ENCODE measurements at places on chromosomes 12 and 14. TPM values are rescaled to one million over a fixed set of nuclear protein-coding genes. Genes with fewer than 3 reads are reported as not detected.

The HEBP1 gene
- 11.9 TPM for total RNA-seq

The KCNMB4 gene
- total RNA-seq, result not detected

The KRT72 gene
- total RNA-seq, result 136 TPM

The TNFAIP2 gene
- total RNA-seq, result 50.1 TPM

DNA sequence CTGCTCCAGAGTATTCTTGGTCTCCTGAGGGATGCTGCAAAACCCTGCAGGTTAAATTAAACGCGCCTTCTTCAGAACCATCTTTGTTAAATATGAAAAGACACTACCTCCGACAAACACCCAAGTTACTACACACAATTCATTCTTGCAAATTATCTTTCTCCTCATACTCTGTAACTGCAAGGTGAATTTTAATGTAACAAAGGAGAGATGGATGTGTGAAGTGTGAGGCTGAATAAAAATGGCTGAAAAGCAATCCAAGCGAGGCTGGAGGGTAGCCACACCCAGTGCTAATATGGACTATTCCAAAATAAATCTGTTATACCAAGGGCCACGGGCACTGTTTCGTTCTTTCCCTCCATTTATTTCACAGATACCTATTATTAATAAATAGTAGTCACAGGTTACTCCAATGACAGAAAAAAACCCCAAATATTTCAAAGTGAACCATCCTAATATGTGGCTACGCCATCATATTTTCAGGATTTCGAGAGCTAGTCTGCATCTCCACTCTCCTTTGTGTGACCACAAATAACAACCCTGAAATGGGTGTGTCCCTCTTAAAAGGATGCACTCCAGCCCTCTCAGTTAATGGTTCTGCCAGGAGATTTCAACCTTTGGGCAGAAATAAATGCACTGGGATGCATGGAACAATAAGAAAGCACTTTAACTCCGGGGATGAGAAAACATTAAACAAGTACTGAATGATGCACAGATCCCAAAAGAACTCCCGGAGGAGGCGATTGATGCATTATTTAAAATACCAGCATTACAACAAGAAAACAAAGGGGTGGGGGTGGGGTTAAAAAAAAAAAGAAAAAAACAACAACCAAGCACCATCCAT is 53.1 kb upstream of the CCDC175 start:
- no peak overlapping the region for H3K27ac ChIP-seq
- peaks cover 10% of the 10 kb centered on the region for H3K27me3 ChIP-seq
- no peaks in the 10 kb centered on the region for H3K36me3 ChIP-seq
- H3K4me3 ChIP-seq, result no peak overlapping the region
- no peak for DNase-seq
- H3K4me1 ChIP-seq, result no peaks in the 10 kb centered on the region

- H3K36me3 ChIP-seq, result no peaks in the 10 kb centered on the region
- no peak for DNase-seq
- H3K4me1 ChIP-seq, result no peaks in the 10 kb centered on the region
- H3K27me3 ChIP-seq, result no peaks in the 10 kb centered on the region
- H3K27ac ChIP-seq, result no peak overlapping the region
These were observed 31.9 kb upstream of the CHGA start for GRCh38 chr14:92890830-92891588.

- no peak for DNase-seq
- no peaks in the 10 kb centered on the region for H3K36me3 ChIP-seq
- no peaks in the 10 kb centered on the region for H3K4me1 ChIP-seq
- no peaks in the 10 kb centered on the region for H3K27me3 ChIP-seq
These were observed 629.3 kb downstream of the DIO2 start for GRCh38 chr14:79581912-79582576.

DNA sequence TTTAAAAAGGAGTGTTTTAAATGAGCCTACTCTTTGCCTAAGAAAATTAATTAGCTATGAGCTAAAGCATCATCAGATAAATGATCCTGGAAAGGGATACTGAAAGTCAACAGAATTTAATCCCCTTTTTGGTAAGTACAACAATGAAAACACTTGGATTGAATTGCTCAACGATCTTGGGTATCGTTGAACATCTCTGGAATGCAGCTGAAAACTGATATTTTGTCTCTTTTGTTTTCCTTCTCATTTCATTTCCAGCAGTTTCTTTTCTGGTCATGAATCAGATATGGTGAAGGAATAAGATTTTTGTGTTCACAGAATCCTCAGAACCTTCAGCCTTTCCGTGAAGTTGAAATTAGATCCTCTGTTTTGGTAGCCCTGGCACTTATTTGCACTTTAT is 771.2 kb downstream of the FSCB start:
- H3K27me3 ChIP-seq, result no peaks in the 10 kb centered on the region
- no peaks in the 10 kb centered on the region for H3K36me3 ChIP-seq
- no peak for DNase-seq
- H3K27ac ChIP-seq, result no peak overlapping the region

DNA sequence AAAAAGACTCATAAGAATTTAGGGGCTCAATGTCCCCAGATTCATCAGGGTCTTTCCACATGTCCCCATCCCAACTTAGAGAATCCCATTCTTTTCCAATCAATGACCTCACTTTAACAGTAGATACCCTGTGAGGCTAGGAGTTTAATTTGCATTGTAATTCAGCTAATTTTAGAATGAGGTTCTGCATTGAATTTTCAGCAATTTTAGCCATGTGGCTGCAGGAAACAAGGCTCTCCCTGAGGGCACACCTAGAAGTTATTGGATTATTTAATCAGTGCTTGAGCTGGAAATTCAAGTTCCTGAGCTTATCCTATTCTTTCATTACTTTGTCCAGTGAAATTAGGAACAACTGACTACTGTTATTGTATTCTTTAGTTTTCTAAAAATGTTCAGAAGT is 433.8 kb downstream of the ADAMTS20 start:
- no peaks in the 10 kb centered on the region for H3K4me1 ChIP-seq
- no peak overlapping the region for H3K27ac ChIP-seq
- no peak for DNase-seq
- H3K27me3 ChIP-seq, result no peaks in the 10 kb centered on the region
- no peaks in the 10 kb centered on the region for H3K36me3 ChIP-seq

- H3K36me3 ChIP-seq, result no peaks in the 10 kb centered on the region
- no peaks in the 10 kb centered on the region for H3K27me3 ChIP-seq
- H3K27ac ChIP-seq, result no peak overlapping the region
- DNase-seq, result no peak
- no peaks in the 10 kb centered on the region for H3K4me1 ChIP-seq
These were observed 323.1 kb upstream of the FBXO33 start for GRCh38 chr14:39755269-39755878.

- H3K4me1 ChIP-seq, result no peaks in the 10 kb centered on the region
- no peak for DNase-seq
- no peak overlapping the region for H3K27ac ChIP-seq
- no peak overlapping the region for H3K4me3 ChIP-seq
These were observed 20.6 kb downstream of the TOGARAM1 start for GRCh38 chr14:44982594-44982993.

DNA sequence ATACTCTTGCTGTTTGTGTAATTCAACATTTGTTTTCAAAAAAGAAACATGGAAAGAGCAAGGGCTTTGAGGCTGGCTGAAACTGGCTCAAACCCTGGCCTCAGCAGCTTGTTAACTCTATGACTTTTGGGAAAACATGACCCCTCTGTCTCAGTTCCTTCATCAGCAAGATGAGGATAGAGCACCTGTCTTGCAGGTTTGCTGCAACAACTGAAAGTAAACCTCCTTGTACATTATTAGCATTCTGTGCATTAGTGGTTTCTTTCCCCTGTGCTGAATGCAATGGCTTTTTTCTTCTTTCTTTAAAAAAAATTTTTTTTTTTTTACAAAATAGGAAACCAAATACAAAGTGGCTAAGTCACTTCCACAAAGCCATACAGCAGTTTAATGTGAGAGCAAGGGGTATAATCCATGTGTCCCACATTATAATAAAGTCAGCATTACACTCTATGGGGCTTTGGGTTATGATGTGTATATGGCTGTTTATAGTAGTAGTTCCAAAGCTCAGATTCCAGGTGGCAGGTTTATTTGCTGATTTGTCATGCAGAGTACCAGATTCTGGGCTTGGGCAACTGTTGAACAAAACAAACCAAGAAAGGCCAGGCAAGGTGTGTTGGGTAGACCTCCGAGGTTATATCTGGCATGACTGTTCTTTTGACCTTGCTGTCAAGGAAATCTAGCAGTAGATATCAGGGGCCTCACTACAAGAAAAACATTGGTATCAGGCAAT is 194.5 kb upstream of the CNOT2 start:
- H3K27ac ChIP-seq, result no peak overlapping the region
- no peaks in the 10 kb centered on the region for H3K36me3 ChIP-seq
- H3K4me3 ChIP-seq, result no peak overlapping the region
- H3K4me1 ChIP-seq, result peaks cover 14% of the 10 kb centered on the region
- no peaks in the 10 kb centered on the region for H3K27me3 ChIP-seq

DNA sequence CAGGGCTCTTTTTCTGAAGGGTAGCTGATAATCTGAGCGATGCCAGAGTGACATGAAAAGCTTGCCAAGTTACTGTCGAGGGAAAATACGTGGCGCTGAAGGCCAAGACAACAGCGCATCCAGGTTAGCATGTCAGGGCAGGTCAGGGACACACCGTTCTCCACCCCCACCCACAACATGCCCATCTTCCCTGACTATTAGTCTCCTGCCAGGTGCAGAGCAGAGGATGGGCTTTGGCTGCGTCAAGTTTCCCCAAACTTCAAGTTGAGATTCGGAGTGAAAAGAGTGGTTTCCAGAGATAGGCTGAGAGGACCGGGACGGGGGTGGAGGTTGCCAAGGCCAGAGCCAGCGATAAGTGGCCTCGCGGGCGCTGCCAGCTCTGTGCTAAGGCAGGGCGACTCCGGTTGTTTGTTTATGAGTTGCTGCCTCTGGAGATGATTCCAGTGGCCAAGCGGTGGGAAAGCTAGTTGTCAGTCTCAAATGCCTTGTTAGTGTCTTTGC is 1.7 kb downstream of the TRHDE start:
- H3K27me3 ChIP-seq, result peaks cover 23% of the 10 kb centered on the region
- H3K36me3 ChIP-seq, result no peaks in the 10 kb centered on the region
- no peak overlapping the region for H3K4me3 ChIP-seq

DNA sequence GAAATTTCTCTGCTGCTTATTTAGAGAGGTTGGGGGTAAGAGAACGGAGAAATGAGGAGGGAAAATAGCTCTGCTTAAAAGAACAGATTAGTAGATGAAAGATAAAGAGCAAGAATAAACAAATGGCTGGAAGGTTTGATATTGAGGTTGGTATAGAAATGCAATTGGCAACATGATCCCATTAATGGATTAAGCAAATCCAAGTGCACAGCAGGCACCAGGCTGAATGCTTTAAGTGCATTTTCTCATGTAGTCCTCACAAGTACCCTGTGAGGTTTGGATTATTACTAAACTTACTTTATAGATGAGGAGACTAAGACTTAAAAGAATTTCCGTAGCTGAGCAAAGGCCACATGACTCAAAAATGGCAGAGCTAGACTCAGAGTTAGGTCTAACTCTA is 76.9 kb upstream of the ATF1 start:
- no peaks in the 10 kb centered on the region for H3K27me3 ChIP-seq
- peaks cover 51% of the 10 kb centered on the region for H3K36me3 ChIP-seq
- H3K4me3 ChIP-seq, result no peak overlapping the region
- no peak for DNase-seq
- no peaks in the 10 kb centered on the region for H3K4me1 ChIP-seq

- no peak for DNase-seq
- H3K4me3 ChIP-seq, result no peak overlapping the region
- no peaks in the 10 kb centered on the region for H3K4me1 ChIP-seq
- no peaks in the 10 kb centered on the region for H3K27me3 ChIP-seq
These were observed 272.0 kb downstream of the AKAP6 start for GRCh38 chr14:32601069-32601468.

DNA sequence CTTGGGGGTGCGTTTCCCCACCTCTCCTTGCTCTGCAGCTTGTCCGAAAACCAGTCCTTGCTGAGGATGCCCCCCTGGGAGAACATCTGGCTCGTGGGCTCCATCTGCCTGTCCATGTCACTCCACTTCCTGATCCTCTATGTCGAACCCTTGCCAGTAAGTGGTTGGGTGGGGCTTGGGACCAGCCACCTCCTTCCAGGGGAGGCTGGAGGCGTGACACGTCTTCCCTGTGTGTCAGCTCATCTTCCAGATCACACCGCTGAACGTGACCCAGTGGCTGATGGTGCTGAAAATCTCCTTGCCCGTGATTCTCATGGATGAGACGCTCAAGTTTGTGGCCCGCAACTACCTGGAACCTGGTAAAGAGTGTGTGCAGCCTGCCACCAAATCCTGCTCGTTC is 57.5 kb downstream of the ANAPC7 start:
- no peak overlapping the region for H3K27ac ChIP-seq
- H3K27me3 ChIP-seq, result no peaks in the 10 kb centered on the region
- H3K4me1 ChIP-seq, result peaks cover 14% of the 10 kb centered on the region
- DNase-seq, result no peak
- H3K4me3 ChIP-seq, result no peak overlapping the region

GRCh38 chr12:80607361-80608135 is 99.9 kb upstream of the MYF6 start:
- H3K27me3 ChIP-seq, result no peaks in the 10 kb centered on the region
- no peaks in the 10 kb centered on the region for H3K36me3 ChIP-seq
- no peaks in the 10 kb centered on the region for H3K4me1 ChIP-seq
- no peak for DNase-seq

- H3K4me1 ChIP-seq, result no peaks in the 10 kb centered on the region
- no peaks in the 10 kb centered on the region for H3K27me3 ChIP-seq
- no peak overlapping the region for H3K4me3 ChIP-seq
These were observed 22.6 kb downstream of the INSM2 start for GRCh38 chr14:35556548-35556947.

DNA sequence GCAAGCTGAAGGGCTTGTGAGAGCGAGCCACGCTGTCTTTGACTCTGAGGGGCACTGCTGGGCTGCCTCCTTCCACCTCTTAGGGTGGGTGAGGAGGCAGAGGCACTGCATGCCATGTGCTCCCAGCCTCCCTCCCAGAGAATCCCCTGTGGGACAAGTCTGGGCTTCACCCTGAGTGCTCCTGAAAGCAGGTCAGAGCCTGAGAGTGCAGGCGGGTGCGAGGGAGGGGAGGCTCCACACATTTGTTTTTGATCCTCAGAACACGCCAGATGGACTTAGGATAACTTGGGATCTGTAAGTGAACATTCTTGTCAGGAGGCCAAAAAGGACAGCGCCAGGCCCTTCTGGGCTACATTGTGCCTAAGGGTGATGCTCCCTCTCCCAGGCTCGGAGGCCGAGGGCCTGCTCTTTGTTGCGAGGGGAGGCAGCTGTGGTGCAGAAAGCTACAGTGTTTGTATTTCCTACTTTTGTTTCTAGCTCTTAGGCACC is 155.4 kb downstream of the TMX1 start:
- no peaks in the 10 kb centered on the region for H3K4me1 ChIP-seq
- H3K36me3 ChIP-seq, result no peaks in the 10 kb centered on the region
- no peaks in the 10 kb centered on the region for H3K27me3 ChIP-seq
- no peak for DNase-seq
- no peak overlapping the region for H3K27ac ChIP-seq

All from natural killer cell (primary cell).